Kasumi-1 (cell line): ENCODE measurements at places on chromosomes 16 and 17.

DNA sequence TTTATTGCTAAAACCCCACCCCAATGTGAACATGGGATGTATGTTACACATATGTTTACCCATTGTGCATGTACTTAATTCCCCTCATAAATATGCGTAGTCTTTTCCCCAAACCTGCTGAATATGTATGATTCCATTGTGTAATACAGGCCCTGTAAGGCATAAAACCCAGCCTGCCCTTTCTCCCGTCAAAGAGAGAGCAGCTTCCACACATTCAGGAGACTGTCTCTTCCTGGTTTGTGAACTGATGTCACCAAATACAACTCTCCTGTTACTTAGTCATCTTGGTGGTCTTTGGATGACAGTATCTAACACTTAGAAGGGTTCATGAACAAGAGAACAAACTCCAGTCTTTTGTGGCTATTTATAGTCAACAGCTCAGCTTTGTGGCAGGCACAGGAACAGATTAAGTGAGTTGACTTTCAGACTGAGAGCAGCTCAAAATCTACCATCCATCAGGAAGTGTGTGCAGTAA is 24.7 kb upstream of the TMC7 start:
- DNase-seq = no peak

DNA sequence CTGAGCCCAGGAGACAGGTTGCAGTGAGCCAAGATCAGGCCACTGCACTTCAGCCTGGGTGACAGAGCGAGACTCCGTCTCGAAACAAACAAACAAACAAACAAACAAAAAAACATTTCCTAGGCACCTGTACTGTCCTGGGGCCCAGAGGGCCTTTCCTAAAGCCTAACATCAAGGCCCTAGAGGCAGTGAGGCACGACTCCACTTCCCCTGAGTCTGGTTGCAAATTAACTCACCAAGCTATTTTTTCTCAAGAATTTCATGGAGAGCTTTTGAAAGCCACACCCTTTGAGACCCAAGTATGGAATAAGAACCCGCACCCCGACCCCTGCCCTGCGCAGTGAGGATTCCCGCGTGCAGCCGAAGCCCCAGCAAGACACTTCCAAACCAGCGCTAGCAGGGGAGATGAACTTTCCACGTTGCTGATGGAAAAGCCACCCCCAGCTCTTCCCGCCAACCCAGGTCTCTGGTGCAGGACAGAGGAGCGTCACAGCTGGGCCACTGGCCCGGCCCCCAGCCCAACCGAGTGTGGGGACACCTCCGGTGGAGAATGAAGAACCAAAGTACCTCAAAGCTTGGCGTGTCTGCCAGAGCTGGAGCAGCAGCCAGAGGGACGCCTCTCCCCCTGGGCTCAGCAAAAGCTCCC is 1.2 kb downstream of the CHST5 start:
- DNase-seq = no peak

DNA sequence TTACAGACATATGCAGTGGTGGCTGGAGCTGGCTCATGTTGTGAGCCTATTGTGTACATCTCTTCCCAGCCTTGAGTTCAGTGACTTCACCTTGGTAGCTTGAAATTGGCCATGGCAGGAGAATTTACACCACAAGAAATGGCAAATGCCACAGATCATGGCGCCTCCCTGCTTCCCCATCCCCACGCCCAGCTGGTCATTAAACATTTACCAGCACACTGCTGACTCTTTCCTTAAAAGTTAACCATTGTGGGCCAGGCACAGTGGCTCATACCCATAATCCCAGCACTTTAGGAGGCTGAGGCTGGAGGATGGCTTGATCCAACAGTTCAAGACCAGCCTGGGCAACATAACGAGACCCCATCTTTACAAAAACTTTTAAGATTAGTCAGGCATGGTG is 22.6 kb upstream of the ITGB4 start:
- no peak for DNase-seq

DNA sequence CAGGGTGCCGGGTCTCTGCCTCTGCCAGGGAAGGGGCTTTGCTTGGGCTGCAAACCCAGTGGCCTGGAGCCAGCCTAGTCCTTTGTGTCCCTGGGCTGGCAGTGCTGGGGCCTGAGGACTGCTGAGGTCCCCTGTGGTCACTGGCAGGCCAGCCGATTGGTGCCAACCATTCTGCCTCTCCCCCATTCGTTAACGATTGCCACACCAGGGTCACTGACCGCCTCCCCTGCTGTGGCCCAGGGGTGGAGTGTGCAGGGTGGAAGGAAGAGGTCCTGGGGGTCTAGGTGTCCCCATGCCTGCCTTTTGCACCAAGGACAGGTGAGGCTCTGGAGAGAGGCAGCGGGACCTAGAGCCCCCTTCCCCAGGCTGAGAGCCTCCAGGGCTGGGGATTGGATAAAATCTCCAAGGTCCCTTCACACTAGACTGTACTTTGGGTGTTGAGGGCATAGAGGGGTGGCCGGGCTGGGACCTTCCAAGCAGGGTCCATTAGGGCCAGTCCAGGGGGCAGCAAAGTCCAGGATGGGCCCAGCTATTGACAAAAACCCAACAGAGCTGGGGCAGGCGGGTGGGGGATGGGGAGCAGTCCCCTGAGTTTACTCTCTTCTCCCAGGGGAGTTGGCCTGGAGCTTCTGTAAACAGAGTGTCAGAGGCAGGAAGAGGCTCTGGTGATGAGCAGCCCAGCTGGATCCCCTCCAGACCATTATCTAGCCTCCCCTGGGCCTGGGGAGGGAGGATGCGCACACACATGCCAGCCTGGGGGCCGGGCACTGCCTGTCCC is 1.1 kb downstream of the VASN start:
- no peak for DNase-seq

DNA sequence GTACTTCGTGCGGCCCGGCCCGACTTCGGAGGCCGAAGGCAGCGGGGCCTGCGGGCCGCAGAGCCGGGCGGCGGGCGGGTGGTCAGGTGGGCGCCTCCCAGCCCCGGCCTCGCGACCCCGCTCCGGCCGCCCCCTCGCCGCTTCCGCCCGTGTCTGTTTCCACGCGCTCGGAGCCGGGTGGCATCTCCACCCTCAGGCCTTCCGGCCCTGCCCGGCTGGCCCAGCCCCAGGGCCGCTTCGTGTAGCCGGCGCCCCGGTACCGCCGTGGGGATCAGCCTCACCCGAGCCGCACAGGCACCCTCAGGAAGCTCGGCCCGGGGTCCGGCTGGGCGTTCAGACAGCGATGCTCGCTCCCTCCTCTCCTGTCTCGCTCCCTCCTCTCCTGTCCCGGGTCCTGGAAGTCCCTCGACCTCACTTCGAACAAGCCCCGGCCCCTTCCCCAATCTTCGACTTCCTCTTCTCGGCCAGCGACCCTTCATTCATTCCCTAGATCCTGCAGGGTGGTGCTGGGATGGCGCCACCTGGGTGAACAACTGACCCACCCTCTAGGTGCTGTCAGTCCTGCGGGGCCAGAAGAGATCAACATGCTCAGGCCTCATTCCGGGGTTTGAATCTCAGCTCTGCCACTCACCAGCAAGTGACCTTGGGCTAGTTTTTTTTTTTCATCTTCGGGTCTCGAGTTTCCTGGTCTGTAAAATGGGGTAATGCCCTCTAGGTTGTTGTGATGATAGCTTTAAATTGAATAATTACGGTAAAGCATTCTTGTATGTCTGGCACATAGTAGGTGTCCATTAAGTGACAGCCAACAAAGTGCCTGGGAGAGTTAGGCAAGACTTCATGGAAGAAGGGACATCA is 610 bp downstream of the VPS4A start:
- DNase-seq = peak; percentile 9

- no peak for DNase-seq
Measured at GRCh38 chr16:74232806-74233465, 63.7 kb upstream of the PSMD7 start.

DNA sequence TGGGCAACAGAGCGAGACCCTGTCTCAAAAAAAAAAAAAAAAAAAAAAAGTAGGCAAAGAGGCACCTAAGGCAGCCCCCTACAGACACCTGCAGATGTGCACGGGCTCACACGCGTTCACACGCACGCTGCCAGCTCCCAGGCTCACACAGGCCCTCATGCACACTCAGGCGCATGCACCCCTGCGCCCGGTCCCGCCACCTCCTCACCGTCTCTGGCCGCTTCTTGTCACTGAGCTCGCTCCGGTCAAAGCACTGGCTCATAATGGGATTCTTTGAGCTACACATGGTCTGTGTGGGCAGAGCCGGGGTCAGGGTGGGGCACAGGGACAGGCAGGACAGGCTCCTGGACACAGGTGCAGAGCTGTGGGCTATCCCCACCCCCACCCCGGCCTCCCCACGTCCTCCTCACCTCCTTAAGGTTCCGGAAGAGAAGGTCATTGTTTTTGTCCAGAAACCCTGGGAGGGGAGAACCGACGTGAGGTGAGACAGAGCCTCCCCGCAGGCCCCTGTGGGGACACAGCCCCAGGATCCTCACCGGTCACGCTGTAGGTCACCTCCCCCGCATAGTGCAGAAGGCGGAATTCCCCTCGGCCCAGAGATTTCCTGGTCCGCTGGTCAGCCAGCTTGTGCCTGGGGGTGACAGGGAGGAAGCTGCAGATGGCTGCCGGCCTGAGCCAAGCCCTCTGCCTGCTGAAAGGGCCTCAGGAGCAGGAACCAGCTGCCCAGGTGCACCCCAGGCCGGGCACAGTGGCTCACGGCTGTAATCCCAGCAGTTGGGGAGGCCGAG is 17.9 kb downstream of the MYO1C start:
- no peak for DNase-seq

DNA sequence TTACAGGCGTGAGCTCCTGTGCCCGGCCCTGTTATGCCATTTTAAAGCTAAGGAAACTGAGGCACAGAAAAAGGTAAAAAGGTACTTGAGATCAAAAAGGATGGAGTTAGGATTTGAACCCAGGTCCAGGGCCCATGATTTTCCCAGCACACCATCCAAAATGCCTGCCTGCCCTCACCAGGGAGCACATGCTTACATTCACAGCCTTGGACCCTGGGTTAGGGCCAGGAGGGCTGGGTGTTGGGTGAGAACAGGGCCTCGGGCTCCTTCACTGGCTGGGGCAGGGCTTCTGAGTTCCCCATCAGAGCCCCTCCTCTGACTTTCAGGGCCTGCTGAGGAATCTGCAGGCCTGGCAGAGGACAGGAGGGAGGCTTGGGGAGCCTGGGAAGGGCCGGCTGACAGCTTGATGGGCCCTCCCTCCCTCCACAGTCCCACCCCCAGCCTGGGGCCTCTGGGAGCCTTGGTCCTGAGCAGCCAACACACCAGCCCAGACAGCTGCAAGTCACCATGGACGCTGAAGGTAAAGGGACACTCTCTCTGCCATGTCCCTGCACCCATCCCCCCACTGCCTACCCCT is at the start of gene QPRT:
QPRT (plus strand) TSS at position 490 of the 577 bp plus-strand sequence; CDS start at position 508, 18 bp downstream.
- DNase-seq = peak; percentile 55

GRCh38 chr16:30528799-30529457 is 2.6 kb upstream of the ZNF768 start:
- no peak for DNase-seq

GRCh38 chr16:25052530-25052929 is 37.4 kb upstream of the ARHGAP17 start:
- no peak for DNase-seq

DNA sequence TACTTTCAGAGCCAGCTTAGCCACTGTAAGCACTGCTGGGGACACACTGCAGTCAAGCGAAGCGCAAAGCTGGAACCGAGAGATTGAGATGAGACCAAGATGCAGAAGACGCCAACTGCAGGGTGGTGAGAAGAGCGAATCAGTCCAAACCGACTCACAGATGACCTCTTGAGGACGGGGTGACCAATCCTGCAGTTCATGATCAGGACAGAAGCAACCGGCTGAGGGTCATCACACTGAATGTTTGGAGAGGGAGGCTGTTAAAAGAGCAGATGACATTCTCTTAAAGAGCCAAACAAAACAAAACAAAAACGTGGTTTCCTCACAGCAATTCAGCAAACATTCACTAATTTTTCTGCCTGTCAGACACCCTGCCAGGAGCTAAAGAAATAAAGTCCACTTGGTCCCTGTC is 8.5 kb downstream of the HASPIN start:
- DNase-seq = no peak

- DNase-seq = no peak
Measured at GRCh38 chr17:80180192-80180591, 10.4 kb downstream of the CARD14 start.

DNA sequence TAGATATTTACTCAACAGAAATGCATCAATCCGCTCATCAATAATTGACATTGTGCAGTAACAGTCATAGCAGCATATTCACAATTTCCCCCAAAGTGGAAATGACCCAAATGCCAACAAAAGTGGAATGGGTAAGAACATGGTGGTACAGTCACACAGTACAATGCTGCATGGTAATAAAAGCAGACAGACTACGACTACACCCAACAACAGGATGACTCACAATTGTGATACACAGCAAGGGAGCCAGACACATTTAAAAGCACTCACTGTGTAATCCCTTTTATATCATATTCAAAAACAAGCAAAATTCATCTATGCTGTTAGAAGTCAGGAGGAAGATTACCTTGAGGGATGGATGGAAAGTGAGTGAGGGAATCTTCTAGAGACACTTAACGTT is 76.5 kb upstream of the NUDT7 start:
- no peak for DNase-seq

- no peak for DNase-seq
Measured at GRCh38 chr16:84820305-84820684, 510 bp downstream of the CRISPLD2 start.

DNA sequence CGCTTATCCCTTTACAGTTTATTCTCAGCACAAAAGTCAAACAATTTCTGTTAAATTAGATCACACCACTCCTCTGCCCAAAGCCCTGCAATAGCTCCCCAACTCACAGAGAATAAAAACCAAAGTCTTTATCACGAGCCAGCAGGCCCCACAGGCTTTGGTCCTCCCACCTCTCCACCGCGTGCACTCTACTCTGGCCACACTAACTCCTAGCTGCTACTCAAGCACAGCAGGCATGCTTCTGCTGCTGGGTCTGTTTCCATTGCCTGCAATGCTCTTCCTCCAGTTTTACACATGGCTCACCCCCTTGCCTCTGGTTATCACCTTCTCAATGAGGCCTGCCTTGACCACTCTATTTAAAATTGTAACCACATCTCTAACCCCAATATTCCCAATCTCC is 27.6 kb downstream of the HELZ start:
- no peak for DNase-seq

GRCh38 chr16:3999479-4000325 is 116.5 kb downstream of the ADCY9 start:
- no peak for DNase-seq

DNA sequence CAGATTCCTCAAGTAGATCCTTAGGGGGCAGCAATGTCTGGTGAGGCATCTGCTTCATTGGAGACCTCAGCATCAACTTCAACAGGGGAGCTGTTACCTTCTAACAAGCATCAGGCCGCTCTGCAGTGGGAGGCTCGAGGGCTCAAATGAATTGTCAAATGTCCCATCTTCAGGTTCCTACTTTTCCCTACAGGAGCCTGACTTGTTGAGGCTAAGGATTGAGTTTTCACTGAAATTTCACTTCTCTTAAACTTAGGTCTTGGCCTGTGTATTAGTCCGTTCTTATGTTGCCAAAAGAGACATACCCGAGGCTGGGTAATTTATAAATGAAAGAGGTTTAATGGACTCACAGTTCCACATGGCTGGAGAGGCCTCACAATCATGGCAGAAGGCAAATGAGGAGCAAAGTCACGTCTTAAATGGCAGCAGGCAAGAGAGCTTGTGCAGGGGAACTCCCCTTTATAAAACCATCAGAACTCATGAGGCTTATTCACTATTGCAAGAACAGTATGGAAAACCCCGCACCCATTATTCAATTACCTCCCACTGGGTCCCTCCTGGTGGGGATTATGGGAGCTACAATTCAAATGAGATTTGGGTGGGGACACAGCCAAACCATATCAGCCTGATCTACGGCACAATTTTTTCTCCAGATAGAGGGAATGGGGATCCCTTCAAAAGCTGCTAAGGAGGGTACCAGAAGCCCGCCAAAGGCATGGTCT is 5.1 kb upstream of the CD300LD start:
- no peak for DNase-seq
